ENCODE measurements at places on chromosomes 12 and 14.

- DNase-seq = peak; percentile 62
Observed at GRCh38 chr14:103518422-103519042, 4.1 kb downstream of the CKB start.

- no peak for DNase-seq
Observed at GRCh38 chr14:32364941-32365340, 35.8 kb downstream of the AKAP6 start.

DNA sequence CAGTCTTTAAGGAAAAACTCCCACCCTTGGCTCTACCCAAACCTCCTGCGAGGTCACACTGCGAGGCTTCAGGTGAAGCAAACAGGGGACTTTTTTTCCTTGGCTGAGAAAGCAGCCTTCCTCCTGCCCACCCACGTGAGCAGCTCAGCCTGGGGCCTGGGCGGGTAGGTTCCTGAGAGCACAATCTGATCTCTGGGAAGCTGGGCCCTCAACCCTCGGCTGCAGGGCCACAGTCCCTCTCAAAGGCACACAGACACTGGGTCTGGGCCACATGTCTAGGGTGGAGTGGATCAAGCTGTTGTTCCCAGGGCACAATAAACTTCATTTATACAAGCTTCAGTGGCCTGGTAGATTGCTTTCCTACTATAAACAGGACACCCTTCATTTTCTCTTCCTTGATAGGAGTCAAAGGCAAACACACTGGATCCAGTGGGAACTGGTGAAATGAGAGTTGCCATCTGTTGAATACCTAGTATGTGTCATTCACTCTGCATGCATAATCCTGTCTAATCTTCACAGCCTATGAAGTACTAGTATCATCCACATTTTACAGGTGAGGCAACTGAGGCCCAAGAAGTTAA, 41.3 kb upstream of the PNMA1 start:
- DNase-seq = no peak

- no peak for DNase-seq
Observed at GRCh38 chr14:50936882-50937281, 7.4 kb downstream of the PYGL start.

DNA sequence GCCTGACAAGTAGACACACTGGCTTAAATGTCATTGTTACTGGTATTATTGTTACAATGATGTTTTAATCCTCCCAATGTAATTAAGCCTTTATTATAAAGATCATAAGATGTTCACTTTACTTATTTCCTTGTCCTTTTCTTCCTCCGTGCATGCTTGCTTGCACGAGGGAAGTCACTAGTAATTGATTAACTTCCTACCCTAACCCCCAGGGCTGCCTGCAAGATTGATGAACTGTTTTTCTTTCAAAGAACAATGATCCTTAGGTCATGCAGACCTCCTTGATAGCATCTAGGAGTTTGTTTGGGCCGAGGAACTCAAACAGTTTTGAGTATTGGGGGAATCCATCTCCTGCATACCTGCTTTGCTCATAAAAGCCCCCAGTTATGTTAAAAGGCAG, 43.0 kb downstream of the GLRX5 start:
- DNase-seq = no peak
